ENCODE measurements at places on chromosomes 13 and 19. TPM values are rescaled to one million over a fixed set of nuclear protein-coding genes. Genes with fewer than 3 reads are reported as not detected.
A peak's percentile ranks its signal among the peaks of the same experiment; 100 is the strongest.

ECSIT gene
- total RNA-seq, result 42.1 TPM

DNA sequence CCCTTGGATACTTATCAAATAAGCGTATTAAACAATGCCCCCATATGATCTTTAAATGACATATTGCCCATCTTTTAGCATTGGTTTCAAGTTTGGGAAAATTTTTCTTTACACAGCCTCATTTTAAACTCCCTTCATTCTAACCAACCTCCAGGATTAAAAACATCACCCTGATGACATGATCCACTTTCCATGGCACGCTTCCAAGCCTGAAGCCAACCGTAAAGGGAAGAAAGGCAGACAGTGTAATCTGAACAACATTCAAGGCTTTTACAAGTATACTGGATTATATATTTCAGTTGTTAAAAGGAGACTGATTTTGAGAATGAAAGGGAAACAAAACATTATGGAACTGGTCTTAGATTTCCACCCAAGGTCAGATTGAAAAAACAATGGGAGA is 1721.9 kb downstream of the OLFM4 start:
- no peak for DNase-seq

DNA sequence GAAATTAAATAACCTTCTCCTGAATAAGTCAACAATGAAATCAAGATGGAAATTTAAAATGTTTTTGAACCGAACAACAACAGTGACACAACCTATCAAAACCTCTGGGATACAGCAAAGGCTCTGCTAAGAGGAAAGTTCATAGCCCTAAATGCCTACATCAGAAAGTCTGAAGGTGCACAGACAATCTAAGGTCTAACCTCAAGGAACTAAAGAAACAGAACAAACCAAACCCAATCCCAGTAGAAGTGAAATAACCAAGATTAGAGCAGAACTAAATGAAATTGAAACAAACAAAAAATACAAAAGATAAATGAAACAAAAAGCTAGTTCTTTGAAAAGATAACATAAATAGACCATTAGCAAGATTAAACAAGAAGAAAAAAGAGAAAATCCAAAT is 9.0 kb downstream of the UGGT2 start:
- no peak for DNase-seq

DNA sequence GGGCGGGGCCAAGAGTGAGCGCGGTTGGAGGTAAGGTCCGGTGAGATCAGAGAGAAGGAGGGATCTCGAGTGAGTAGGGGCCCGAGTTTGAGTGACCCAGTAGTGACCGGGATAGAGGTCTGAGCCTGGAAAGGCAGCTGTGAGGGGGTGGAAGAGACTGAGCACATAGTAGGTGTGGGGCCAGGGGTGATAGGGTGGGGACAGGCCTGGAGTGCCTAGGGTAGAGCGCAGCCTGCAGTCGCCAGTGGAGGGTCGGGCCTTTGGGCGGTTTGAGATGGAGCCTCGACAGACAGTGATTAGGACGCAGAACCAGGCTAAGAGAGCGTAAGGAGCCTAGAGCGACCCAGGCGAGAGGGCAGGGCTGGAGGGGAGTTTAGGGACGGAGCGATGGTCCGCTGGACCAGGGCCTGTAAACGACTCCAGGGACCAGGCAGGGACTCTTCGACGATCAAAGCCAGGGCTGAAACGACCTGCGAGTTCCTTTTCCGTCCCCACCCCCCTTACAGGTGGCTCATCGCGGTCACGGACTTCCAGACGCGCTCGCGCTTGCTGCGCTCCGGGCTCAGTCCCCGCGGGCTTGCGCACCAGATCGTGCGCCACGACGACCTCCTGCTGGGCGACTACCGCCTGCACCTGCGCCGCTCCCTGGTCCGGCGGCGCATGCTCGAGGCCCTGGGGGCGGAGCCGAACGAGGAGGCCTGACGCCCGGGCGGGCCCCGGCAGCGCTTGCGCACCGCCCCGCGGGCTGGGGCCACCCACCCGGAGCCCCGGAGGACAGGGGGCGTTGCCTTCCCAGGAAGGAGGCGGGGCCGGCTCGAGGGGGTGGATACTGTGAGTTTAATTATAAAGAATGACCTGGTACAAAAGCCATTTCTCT is 9.4 kb downstream of the C19orf81 start:
- DNase-seq, result peak; percentile 87

PCDH9 gene
- 12.8 TPM for total RNA-seq

DNA sequence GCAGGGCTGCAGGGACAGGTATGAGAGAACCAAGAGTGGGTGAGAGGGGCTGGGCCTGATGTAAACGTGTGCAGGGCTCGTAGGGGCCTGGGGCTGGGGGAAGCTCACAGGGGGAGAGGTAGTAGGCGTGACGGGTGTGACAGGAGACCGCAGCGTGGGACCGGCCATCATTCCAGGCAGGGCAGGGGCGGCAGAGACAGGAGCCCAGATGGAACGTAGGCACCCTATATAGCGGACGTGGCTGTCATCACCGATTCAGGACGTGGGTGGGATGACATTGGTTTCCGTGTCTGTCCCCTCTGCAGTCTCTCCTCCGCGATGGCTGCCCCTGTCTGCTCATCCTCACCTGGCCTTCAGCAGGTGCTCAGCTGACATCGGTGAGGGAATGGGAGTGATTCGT is 48.4 kb downstream of the IER2 start:
- no peak for DNase-seq

DCT gene
- total RNA-seq, result 19.7 TPM

ZNF415 gene
- total RNA-seq, result 15.5 TPM

DNA sequence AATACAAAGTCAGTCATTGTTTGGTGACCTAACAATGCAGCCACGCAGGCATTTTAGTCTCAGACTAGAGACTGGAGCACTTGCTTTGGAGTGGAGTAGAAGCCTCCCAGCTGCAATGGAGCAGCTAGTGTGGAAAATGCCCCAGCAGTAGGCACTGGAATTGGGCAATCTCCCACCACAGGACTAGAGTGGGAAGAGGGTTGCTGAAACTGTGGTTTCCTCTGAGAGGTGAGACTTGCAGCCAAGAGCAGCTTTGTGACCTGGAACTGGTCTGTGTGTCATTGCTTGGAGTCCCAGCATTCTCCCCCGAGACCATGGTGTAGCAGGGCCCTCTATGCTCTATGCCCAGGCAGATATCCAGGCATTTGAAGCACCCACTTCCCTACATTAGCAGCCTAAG is 556.3 kb downstream of the UQCRFS1 start:
- DNase-seq, result no peak

- DNase-seq, result no peak
These were observed 782 bp downstream of the CYSLTR2 start for GRCh38 chr13:48654511-48654910.

ZNF85 gene
- 12.3 TPM for total RNA-seq

NPHS1 gene
- 1.9 TPM for total RNA-seq

Measured in type B pancreatic cell (in vitro differentiated cells).